Kasumi-1 (cell line): ENCODE measurements at places on chromosomes 7 and 10.

- DNase-seq = no peak
Observed at GRCh38 chr7:90923541-90923997, 327.4 kb downstream of the CDK14 start.

DNA sequence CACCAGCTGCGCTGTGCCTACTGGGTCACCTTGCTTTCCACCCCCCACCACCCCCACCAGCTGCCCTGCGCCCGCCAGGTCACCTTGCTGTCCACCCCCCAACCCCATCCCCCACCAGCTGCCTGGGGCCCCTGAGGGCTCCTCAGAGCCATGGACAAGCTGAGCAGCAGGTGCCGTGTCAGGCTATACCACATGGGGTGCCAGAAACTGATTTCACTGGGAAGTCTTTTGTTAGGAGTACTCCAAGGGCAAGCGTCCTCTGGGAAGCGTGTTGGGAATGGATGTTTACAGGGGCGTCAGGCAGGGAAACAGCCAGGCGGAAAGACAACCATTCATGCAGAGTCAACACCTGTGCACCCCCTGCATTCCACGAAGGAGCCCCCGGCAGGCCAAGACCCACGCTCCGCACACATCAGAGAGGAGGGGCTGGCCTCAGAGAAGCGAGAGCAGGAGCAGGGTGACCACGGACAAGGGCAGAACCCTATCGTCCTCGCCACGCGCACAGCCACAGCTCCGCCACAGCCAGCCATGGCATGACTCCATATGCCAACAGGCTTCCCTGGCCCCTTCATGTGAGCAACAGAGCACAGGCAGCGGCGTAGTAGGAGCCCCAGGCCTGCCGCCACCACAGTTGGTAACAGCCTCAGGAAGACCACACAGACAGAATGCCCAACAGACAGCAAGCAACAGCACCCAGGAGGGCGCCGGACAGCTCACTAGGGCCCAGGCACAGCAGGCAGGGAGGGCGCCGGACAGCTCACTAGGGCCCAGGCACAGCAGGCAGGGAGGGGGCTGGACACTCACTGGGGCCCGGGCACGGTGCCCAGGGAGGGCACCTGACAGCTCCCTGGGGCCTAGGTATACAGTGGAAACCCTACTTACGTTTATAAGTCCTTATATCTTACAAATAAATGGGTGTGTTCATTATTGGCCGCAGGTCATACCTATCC is 180.8 kb downstream of the MAD1L1 start:
- no peak for DNase-seq

DNA sequence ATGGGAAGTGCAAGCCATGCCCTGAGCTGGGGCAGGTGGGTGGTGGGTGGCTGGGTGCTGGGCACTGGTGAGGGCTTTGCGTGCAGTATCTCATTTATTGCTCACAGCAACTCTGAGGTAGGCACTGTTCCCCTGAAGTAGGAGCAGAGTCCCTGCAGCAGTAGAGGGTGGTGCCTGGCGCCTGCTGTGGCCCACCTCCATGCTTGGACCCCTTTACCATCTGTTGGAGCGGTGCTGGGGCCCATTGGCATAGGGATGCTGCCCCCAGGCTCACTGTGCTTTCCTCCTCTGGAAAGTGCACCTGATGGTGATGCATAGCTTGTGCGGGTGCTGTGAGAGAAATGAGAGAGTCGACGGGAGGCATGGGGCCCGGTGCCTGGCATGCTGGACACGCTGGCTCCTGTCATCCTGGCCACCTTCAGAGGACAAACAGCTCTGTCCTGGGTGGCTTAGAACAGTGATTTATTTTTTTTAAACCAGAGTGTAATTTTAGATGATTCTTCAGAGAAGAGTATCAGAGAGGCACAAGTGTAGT is 10.4 kb downstream of the SFRP5 start:
- no peak for DNase-seq

DNA sequence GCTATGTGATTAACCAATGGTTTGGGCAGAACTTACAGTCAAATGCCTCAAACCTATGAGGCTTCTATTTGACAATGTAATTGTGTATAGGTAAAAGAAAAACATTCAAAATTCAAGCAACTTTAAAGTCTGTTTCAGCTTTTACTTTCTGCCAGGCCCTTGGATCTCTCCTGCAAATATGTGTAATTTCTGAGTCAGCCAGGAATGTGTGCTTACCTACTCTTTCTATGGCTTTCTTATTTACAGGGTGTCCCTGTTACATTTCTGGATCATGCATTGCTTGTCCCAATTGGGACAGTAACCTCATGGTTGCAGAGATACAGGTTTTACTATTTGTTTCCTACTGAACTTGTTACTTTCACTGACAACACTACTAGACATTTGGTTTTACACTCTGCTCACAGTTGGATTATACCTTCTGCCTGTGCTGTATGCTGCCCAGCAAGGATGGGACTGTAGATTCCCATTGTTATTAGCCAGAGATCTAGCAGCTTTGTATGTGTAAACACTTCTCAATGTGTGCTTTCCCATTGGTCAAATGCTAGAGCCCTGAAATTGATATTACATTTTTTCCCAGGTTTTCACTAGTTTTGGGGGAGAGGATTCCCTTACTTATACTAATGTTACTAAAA is 355.3 kb downstream of the ARL4A start:
- DNase-seq = no peak

- peak; percentile 78 for DNase-seq
Observed at GRCh38 chr7:80428161-80429054, 83.5 kb downstream of the GNAT3 start.

DNA sequence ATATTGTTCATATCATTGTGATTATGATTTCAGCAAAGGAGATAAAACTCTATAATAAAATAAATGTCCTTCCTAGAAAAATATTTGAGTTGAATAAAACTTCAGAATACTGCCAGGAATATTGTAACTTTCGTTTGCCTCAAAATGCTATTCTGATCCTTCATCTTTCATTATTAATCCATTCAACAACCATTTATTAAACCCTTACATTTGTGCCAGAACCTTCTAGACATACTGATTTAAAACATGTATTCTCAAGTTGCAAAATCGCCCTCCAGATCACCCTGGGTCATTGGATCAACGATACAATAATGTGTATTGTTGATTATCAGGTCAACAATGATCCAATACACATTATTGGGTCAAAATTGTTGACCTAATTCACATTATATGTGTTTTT is 759.8 kb downstream of the CNTNAP2 start:
- no peak for DNase-seq

DNA sequence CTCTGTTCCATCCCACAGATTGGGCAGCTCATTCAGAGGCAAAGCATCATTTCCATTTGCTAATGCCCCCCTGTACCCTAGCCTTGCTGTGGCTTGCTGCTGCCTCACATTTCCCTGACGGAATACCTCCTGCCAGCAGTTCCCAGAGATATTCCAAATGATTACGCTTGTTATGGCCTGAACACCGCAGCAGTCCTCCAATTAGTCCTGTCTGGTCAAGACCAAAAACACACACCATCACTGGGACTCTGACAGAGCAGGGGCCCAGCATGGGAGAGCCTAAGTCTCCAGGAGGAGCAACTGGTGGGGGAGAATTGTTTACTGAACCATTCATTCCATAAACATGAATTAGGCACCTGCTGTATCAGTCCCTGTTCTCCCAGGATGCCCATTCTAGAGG is 6.1 kb downstream of the OGDHL start:
- DNase-seq = no peak

GRCh38 chr10:118953598-118954393 is 75.7 kb upstream of the NANOS1 start:
- DNase-seq = no peak

DNA sequence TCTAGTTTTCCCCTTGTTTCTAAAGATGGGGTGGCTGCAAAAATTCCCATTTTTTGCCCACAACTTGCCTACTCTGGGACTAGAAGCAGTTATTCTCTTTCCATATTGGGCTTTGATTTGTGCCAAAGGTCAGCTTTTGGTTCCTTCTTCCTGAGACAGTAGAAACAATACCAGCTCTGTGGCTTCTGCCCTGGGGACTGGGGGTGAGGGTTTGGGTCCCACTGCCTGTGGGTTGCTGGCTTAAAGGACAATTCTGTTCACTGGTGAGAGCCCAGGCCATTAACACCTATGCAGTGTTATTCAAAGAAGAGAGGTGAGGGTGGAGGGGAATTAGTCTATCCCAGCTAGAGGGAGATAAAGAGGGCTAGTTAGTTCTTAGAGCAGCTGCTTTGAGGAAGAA is 171.5 kb downstream of the CPEB3 start:
- no peak for DNase-seq

GRCh38 chr7:156820445-156821063 is 72.4 kb downstream of the LMBR1 start:
- DNase-seq = peak; percentile 9

- no peak for DNase-seq
Observed at GRCh38 chr7:4792537-4793126, 17.2 kb downstream of the AP5Z1 start.

GRCh38 chr10:87866412-87866974 is 3.1 kb downstream of the PTEN start:
- DNase-seq = peak; percentile 59
